CD14-positive monocyte (primary cell): ENCODE measurements at places on chromosomes 1 and 21.

DNA sequence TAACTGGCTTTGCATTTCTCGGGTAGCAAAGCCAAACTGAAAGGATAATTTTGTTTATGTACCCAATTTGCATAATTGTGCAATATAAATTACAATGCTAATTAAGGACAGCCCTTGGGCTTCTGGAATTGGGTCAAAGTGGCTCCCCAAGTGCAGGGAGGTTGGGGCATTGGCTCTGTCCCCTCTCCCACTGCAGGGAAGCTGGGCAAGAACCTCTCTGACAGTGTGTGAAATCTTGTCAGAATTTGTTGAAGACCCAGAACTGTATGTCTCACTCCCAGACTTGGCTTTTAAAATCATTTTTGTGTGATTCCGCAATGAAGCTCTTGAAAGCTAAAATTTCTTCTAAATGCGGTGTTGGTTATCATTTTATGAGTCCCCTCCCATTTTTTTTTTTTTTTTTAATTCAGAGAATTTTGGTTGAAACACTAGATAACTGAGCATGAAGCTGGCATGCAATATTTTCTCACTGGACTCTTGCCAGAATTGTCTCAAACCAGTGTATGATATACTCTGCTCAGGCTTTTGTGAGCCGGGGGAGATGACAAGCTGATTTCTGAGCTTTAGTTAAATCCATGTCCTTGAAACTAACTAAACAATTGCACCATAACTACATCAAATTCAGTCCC, 878.9 kb upstream of the CXADR start:
- no peak for DNase-seq

DNA sequence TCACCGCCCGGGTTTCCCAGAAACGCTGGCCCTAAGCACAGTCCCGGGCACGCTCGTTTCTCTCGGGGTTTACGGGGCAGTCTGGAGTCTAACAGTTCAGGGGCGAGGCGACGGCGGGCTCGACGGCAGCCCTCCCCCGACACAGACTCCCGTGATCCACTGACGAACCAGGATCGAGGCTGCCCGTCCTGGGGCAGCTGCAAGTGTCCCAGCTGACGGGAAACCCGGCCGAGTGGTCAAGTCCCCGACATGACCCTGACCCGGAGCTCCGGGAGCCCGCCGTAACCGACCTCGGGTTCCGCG, 494 bp downstream of the UBE2J2 start:
- DNase-seq = no peak

DNA sequence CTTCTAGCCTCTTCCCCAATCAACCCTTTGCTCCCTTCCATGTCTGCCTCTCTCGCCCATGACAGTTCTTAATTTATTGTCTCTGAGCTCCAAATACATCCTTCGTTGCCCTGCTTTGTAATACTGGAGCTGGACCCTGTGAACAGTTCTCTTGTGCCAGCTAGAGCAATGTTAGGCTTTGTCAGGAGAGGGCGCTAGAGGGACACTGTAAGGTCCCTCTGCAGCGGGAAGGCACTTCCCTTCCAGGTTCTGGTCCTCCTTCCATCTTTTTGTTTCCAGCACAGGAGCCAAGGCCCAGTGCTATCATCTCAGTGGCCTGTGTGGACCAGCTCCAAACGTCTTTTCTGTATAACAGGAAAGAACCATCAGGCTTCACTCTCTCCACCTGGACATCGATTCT, 95.9 kb downstream of the PTPRU start:
- DNase-seq = peak; percentile 23

GRCh38 chr1:192691041-192691440, 55.1 kb downstream of the RGS13 start:
- DNase-seq = no peak

- no peak for DNase-seq
Observed at GRCh38 chr1:12342401-12343003, 112.7 kb downstream of the VPS13D start.

DNA sequence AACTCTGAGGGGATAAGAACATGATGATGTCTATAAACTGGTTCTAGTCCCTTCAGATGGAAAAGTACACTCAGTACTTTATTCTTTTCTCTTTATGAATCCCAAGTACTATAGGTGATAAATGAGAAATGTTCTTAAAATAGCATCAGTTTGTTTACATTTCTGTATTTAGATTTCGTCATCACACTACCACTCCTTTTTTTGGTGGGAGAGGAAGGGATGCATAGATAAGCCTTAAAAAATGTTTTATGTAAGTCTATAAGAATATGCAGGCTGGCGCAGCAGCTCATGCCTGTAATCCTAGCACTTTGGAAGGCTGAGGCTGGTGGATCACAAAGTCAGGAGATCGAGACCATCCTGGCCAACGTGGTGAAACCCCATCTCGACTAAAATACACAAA, 144.8 kb downstream of the USP25 start:
- DNase-seq = no peak
